ENCODE measurements at places on chromosomes 4 and X. TPM values are rescaled to one million over a fixed set of nuclear protein-coding genes. Genes with fewer than 3 reads are reported as not detected.

DGAT2L6 gene
- not detected for total RNA-seq

FMR1 gene
- total RNA-seq = 66.1 TPM

RNF150 gene
- 32.2 TPM for total RNA-seq

UGT2B7 gene
- not detected for total RNA-seq

SLITRK2 gene
- total RNA-seq = 26.5 TPM

NXT2 gene
- total RNA-seq = 13.6 TPM

DNA sequence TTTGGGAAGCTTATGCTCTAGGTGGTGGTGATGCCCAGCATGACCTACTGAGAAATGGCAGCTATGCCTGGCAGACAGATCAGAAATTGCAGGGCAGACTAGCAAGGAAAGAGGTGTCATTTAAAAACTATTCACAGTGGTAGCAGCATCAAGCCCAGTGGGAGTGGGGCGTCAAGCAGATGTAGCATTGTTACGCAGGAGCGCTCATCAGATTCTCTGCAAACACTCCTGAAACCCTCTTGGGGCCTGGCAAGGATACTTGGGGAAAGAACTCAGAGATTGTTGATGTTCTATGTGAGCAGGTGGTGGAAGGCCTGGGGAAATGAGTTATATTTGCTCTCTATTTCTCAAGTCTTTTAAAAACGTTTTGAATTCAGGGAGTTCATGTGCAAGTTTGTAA lies 437.6 kb downstream of the RAPGEF2 start:
- no peak for DNase-seq

DNA sequence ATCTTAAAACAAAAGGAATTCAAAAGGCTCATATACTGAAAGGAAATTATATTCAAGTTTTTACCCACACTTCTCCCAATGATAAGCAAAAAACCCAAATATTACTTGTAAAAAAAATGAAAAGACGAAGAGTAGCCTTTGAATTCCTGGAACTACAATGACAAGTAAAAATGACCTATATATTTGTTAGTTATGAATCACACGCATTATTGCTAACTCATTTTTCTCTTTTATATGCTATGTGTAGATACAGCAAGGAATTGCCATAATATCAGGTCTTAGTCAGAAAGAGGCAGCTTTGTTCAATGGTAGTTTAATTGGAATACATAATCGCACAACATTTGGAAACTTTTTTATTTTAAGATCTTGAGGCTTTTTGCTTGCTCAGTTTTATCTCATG lies 22.7 kb upstream of the ASB5 start:
- no peak for DNase-seq

DNA sequence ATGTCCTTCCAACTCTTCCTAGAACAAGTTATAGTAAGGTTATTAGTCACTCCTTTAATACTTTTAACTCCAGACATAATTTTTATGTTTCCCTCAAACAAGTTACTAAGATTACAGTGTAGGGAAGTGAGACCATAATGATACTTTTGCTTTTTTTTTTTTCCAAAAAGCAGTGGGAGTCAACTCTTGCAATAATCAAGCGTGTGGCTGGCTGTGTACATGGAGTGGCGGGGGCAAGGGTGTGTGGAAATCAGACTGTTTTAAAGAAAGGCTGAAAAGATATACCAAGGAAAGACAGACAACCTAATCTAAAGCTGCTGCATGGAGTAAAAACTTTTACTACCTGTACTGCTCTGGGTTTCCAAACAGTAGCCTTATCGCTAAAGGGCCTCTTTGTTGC lies 4.1 kb downstream of the NOA1 start:
- no peak for DNase-seq

- DNase-seq = no peak
Observed at GRCh38 chr4:139647184-139647583, 18.4 kb upstream of the MGST2 start.

GRCh38 chr4:44016570-44017421 lies 431.8 kb downstream of the KCTD8 start:
- no peak for DNase-seq

DNA sequence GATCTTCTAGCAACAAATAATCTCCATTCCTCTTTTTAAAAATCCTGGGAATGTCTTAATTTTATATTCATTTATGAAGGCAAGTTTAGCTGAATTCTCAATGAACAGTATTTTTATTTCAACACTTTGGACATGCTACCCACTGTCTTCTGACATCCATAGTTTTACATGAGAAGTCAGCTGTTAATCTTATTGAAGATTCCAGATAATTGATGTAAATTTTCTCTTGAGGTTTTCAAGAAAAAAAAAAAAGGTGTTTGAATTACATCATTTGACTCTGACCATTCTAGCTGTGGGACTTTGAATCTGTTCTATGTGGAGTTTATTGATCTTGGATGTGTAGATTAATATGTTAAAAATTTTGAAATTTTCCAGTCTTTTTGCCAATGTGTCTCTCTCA lies 28.0 kb downstream of the PDHA2 start:
- no peak for DNase-seq

- DNase-seq = no peak
Observed at GRCh38 chr4:972651-973424, 531 bp downstream of the DGKQ start.

GRCh38 chrX:132618810-132619209 lies 130.0 kb upstream of the MBNL3 start:
- DNase-seq = no peak

GRCh38 chr4:149531861-149532260 lies 283.8 kb downstream of the IQCM start:
- no peak for DNase-seq

- DNase-seq = no peak
Observed at GRCh38 chr4:146338512-146338911, 124.2 kb downstream of the REELD1 start.

DNA sequence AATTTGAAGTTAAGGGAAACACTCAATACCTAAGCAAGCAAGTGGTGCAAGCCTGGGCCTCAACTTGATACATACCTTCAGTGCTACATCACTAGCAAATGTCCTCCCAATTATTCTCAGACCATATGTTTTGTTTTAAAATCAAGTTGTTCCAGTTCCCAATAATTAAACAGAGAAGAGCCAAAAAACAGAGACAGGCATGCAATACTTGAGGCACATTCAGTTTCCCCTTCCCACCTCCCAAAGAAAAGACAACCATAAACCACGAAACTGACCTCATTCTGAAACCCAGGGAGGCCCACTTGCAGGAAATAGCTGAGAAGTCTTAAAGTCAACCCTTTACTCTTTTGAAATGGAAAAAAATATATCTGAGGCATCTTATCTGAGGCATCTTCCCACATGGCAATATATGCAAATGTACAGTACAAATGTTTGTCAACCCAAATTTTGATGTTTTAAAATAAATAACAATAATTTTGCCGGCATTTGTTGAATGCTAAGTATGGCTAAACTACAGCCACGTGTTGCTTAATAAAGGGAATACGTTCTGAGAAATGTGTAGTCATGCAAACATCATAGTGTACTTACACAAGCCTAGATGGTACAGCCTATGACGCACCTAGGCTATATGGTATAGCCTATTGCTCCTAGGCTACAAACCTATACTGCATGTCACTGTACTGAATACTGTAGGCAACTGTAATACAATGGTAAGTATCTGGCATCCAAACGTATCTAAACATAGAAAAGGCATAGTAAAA lies 147.5 kb downstream of the TSPAN5 start:
- no peak for DNase-seq

- no peak for DNase-seq
Observed at GRCh38 chr4:178387756-178388155, 945.5 kb upstream of the AGA start.

DNA sequence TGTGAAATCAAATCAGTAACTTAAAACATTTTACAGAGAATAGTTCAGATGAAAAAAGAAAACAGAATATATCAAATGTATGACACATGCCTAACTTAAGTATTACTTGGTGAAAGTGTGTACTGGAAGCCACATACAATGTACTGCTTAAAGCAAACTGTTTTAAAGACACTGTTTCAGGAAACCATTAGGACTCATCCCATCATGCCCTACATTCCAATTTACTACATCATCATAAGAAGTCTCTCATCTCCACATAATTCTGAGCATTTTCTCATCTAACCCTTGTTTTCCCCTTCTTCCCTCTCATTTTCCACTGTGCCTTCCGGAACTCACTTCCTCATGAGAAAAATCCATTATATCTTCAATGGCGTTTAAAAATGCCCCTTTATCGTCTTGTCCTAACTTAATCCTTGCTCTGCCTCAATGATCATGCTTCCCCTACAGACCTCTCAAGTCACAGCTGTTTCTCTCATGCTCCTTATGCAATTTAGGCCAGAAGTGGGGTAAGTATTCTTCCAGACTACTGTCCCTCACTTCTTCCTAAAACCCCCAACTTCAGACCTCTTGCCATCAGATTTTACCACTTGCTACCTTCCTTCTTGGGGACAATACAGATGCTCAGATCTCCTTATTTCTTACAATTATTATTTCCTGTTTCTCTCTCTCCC lies 26.8 kb upstream of the FGF5 start:
- no peak for DNase-seq

GRCh38 chr4:79413032-79413885 lies 5.2 kb upstream of the GK2 start:
- DNase-seq = peak; percentile 10

DNA sequence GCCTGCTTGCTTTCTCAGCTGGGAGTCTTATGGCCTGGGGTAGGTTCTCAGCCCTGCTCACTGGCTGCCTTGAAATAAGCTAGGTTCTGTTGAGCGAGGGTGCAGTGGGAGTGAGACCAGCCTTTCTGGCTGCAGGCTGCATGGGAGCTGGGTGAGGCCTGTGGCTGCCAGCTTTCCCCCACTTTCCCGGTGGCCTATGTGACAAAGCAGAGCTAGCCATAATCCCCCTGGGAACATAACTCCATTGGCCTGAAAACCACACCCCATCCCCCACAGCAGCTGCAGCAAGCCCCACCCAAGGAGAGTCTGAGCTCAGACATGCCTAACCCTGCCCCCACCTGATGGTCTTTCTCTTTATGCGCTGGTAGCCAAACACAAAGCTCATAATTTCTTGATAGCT lies 118.9 kb downstream of the KLHL4 start:
- DNase-seq = no peak

DNA sequence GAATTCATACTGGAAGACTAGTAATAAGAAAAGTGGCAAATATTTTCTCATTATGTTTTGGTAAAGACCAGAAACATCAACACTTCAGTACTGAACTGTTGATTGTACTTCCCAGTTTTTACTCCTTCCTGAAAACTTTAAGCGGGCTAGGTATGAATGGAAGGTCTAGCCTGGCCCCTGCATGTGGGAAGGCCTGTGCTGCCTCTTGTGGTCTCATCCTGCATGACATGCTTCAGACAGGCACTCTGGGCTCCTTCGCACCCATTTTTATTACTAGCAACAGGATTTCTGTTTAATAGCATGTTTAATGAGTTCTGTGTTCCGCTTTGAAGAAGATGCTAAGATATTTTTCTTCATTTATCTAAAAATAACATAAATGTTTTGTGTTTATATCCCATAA lies 279.1 kb downstream of the ANK2 start:
- DNase-seq = no peak

DNA sequence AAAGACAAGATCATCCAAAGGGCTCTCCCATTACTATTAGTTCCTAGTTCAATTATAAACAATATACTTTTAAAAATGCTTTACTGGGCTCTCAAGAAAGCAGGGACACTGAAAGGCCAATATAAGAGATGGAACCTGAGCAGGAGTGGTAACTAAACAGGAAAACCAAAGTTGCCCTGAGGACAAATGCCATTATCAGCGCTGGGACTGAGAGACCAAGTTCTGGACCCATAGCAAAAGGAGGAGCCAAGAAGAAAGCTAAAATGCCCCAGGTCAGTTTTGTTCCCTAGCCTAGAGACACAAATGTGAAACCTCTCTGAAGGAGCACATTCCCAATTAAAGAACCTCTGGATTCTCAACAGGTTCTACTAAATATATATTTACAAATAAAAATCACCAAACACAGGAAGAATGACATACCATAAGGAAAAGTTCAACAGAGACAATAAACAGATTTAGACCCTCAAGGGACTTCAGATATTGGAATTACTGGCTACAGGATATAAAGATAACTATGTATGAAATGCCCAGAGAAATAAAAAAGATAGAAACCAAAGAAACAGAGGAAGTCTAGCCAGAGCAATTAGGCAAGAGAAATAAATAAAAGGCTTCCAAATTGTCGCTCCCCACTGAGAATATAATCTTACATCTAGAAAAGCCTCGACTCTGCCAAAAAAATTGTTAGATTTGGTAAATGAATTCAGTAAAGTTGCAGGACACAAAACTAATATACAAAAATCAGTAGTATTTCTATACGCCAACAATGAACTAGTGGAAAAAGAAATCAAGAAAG lies 67.1 kb downstream of the KLHL8 start:
- DNase-seq = no peak

DNA sequence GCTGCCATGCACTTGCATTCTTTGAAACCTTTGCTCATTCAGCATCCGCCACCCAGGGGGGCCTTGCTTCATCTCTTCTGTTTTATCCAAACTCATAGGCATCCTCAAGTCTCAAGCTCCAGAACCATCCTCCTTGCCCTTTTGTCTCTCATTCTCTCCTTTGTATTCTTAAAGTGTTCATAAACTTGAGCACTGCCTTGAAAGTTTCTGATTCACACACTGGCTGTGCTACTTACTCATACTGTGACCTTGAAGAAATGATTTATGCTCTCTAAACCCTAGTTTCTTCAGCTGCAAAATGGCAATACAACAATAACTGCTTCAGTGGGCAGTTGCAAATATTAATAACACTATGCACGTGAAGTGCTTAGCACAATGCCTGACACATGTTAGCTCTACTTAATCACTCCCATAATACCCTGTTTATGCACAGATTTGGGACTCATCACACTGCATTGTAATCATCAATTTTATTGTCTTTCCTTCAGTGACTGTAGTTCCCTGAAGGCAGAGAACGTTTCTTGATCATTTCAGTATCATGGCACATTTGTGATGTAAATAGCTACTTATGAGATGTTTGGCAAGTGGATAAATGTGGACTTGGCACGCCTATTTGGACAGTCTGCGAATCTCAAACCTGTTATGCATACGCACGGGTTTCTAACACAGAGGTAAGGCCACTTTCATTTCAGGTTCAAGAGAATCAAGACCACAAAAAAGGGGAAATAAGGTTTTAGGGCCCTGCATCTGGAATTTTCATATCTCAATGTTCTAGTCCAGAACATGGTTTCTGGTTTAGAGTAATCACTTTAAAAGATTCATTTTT lies 291.0 kb downstream of the LDB2 start:
- DNase-seq = no peak

- no peak for DNase-seq
Observed at GRCh38 chr4:7209699-7210098, 17.4 kb downstream of the SORCS2 start.

DNA sequence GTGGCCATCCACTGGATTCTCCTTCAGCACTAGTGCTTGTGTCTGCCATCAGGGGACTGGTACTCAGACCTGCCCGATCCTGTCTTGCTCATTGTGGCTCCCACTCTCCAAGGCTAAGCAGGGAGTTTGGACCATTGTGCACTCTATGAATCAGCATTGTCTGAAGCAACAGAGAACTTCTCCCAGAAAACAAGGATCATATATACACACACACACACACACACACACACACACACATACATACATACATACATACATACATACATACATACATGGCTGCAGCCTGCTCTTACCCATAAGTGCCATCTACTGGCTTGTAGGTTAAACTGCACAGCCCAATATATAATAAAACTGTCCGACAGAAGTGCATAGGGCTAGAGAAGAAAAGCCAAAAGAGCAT lies 345.3 kb upstream of the LCORL start:
- no peak for DNase-seq

GRCh38 chr4:151169223-151169622 lies 69.8 kb downstream of the RPS3A start:
- no peak for DNase-seq

Data from cerebellum (tissue), 4 donors.